ENCODE measurements at places on chromosomes 2 and 18.

DNA sequence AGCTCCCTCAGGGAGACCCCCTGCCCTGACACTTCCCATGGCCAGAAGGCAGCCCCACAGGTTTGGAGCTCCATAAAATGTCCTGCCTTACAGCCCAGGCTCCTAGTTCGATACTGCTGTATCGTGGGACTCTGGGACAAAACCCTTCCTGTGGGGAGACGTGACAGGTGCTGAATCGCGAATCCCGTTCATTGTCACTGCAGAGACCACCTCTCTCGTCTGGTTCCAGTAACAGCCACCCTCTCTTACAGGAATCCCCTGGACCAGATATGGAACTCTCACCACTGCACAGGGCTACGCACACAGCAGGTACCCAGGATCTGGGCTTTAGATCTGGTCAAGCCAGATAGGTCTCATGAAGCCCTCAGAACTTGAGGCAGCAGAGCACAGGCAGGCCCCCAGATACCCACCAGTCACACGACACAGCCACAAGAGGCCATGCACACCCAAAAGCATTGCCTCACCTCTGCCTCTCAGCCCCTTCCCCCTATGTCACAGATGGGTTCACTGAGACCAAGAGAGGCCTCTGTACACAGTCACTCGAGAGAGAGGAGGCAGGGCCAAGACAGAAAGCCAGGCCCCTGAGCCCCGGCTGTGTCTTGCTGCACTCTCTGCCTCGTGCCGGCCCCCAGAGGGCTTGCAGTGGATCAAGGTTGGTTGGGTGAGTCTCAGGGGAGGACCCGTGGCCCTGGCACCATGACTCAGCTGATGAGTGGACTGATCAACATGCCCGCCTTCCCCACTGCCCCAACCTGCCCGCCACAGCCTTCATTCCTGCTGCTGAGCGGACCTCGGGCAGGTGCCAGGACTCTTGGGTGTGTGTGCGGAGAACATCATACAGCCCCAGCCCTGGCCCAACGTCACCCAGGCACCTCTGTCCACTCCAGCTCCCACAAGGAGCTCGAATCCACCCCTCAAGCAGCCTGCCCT is 7.6 kb downstream of the SDC1 start:
- DNase-seq: no peak

- DNase-seq: no peak
Observed at GRCh38 chr2:17583166-17583565, 42.7 kb downstream of the VSNL1 start.

DNA sequence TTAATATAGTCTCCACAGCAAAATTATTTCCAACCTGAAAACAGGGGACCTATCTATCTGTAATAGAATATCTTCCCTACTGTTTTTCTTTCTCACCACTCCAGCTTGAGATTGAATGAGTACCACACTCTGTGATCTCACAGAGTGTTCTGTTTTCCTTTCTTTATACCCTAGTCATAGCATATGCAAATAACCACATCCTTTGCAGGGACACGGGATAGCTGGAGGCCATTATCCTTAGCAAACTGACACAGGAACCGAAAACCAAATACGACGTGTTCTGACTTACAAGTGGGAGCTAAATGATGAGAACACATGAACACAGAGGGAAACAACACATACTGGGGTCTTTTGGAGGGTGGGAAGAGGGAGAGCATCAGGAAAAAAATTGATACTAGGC is 224.7 kb downstream of the SLC8A1 start:
- no peak for DNase-seq

DNA sequence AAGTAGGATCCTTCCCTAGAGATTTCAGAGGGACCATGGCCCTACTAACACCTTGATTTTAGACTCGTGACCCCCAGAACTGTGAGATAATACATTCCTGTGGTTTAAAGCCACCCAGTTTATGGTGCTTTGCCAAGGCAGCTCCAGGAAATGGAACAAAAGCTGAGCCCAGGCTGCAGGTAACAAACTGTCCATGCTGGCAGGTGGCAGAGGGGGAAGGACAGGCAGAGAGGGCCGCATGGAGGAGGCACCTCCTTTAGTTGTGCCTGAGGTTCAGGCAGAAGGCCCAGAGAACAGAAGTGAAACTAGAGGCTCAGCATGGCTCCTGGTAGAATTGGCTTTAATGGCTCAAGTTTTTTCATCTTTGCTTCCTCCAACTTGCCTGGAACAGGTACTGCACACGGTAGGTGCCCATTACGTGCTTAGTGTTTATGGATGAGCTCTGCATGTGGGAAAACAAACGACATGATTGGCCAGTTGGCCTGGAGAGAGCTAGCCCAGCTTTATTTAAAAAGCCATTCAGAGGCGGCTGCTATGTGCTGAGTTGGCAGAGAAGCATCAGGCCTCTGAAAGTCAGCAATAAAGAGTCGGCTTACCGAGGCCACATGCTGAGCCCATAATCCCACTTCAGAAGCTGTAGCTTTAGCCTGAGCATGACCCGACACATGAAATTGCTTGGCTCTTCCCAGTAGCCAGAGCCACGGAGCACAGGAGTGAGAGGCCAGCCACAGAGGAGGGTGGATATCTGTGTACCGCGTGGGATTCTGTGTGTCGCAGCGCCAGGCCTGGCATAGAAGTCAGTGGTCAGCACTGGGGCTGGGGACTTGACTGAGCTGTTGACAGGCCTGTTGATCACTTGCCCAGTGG is 36.5 kb downstream of the HS1BP3 start:
- no peak for DNase-seq

GRCh38 chr18:10067670-10068659 is 154.1 kb downstream of the VAPA start:
- DNase-seq: no peak

DNA sequence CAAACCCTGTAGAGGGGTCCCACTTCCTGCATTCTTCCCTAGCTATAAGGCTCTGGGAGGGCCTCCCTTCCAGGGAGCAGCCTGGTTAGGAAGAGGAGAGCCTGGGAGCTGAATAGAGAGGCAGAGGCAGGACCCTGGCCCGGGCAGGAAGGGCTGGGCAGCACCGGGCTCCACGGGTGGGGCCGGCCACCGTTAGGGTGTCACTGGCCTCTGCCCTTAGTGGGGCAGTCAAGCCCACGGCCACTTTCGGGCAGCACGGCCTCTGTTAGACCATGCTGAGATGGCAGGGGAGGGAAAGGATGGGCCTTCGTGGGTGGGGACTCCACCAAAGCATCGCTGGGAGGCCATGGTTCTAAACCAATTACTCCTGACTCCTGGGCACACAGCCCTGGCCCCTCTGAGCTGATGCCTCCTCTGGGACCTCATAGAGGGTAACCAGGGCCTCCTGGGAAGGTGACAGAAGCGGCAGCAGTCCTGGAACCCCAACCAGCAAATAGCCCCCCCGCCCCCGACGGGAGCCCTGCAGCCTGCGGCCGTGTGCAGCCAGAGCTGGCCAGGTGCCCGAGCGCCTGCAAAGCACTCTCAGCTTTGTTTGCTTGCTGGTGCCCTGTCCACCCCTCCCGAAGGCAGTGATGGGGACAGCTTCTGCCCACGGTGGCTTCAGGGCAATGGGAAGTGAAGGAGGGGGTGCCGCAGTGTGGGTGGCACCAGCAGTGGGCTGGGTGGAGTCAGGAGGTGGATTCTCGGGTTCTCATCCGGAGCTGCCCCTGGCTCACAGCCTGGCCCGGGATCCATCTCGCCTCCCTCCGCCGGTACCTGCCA is 16.3 kb upstream of the HPCAL1 start:
- no peak for DNase-seq

DNA sequence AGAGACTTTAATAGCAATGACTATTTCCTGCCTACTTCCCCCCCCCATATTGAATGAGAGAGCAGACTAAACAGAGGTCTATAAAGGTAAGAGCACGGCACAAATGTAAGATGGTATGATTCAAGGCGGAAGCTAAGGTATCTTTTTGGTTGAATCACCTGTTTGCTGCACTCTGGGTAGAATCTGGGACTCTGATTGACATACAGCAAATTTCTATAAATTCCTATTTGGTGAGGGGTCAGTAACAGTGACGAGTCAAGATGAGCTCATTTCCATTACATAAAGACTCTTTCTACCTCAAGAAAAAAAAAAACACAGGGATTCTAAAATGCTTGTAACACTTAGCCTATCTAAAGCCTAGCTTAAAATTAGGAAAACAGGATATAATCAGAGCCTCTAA is 297.3 kb downstream of the TNS1 start:
- no peak for DNase-seq

DNA sequence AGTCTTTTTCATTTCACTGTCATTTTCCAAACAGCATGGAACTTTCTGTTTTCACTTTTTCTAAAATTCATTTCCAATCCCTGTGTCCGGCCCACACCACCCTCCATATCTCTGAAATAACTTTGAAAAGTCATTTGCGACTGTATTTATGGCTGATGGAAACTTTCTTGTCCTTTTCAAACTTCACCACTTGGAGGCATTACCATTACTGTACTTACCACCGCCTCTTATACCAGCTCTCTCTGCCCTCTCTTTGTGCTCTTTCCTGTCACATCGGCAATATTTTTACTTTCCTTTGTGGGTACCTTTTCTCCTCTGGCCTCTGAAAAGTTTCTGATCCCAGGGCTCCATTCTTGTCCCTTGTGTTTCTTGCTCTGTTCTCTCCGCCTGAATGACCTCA is 39.5 kb upstream of the IL1RL1 start:
- no peak for DNase-seq

DNA sequence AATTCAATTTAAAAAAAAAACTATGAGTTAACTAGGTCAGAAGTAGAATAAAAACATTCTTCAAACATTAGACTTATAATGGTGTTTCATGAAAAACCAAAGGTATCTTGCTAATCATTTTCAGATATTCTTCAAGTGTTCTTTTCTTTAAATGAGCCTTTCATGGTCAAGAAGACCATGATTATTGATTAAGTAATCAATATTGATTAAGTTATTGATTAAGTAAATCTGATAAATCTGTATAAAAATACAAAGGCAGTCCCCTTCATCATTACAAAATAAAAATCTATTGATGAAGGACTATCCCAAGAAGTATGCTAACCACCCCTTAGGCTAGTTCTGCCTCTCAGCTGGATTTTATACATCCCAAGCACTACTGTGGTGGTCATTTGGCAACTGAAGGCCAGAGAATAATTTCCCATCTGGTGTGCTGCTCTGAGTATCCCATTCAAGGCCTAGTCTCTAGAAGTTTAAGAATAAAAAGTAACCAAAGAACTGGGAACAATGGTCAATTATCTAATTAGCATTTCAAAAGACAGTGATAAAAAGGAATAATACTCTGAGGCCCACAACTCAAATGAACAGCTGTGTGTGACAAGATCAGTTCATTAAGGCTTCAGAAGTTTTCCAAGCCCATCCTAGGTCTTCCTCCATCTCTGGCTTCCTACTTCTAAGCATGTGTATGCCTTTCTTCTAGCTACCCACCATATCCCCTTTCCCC is 63.5 kb downstream of the TCF4 start:
- no peak for DNase-seq

DNA sequence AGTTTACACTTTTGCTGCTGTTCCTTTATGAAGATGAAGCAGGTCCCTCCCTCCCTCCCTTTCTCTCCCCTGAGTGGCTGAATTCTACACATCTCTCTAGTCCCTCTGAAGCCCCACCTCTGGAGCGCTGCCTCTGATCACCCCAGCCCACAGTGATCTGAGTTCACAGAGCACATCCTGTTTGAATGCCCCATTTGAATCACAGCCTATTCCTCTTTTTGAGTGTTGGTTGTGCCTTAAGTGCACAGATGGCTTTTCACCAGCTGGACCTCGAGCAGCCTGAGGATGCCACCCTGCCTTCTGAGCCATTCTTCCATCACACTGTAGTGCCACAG is 87.1 kb downstream of the ITGB1BP1 start:
- no peak for DNase-seq

DNA sequence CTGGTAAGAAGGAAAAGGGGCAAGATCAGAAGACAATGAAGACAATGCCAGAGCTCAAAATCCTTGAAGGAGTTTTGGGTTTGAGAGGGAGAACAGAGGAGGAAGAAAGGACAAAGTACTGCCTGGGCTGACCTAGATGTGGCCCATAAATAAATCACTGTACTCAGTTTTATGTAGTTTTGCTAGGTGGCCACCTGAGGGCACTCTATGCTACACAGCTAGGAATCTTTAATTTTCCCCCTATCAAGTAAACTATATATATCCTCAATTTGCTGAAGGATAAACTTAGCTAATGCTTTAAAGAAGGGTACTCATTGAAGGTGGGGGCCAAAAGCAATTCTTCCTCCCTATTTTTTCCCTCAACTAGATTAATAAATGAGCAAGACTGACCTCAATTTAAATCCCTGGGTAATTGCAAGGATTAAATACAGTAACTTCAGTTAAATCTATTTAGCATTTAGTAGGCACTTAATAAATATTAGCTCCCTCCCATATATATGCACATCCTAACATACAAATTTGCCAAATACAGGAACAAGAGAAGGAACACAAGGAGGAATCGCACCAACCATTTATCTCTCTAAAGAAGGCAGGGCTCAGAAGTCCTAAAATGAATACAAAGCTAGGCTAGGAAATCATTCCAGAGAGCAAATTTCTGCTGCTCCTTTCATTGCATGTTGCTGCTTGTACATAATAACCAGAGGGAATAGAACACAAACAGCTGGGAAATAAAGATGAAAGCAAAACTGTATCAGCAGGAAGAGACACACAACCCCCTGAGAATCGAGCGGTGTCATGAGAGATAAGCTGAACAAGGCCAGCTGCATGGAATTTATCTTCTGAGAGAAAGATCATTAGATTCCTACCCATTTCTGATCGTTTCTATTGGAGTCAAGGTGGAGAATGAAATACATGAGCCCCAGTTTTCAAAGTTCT is 540.1 kb downstream of the NRXN1 start:
- DNase-seq: no peak

- DNase-seq: no peak
Observed at GRCh38 chr18:3248658-3249359, 1.2 kb downstream of the MYL12A start.

DNA sequence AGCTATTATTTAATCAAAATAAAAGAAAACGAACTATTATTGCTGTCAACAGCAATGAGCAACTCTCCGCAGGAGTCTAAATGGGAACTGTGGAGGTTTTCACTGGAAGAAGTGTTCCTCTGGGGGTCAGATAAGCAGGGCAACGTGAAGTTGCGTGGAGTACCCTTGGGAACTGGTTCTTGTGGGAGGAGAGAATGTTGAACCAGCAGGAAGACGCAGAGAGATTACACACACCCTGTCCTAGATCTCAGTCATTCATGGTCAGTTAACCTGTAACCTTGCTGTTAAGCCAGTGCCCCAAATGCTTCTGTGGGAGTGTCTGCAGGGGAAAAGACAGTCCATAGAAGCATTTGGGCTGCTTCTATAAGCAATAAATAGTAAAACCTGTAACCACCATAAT is 20.4 kb upstream of the CABLES1 start:
- no peak for DNase-seq

DNA sequence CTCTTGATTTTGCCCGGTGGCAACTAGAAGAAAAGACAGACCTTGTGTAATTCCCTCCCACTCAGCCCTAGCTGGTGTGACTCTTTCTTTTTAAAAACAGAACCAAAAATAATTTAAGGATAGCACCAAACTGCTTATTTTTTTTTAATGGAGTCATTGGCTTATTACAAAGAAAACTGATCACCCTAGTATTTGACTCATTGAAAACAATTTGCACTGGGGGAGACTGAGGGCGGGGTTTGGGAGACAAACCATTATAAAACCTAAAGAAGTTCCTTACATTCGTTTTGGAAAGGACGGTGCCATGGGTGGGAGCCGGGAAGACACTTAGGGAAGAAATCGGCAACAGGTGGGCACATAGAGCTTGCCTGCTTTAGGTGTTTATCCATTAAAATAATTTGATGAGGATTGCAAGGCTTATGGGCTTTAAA is 2.5 kb downstream of the PAX3 start:
- DNase-seq: no peak

GRCh38 chr2:15058721-15059157 is 426.2 kb downstream of the LRATD1 start:
- no peak for DNase-seq

- no peak for DNase-seq
Observed at GRCh38 chr2:98663511-98664090, 55.2 kb downstream of the UNC50 start.

GRCh38 chr18:62602706-62603105 is 79.9 kb downstream of the ZCCHC2 start:
- no peak for DNase-seq

All from esophagus squamous epithelium (tissue), 5 donors.